Kidney (tissue), 22 donors: ENCODE measurements at places on chromosomes 1 and 21. TPM values are rescaled to one million over a fixed set of nuclear protein-coding genes. Genes with fewer than 3 reads are reported as not detected.

The SETSIP gene
- not detected for total RNA-seq

The TSTD1 gene
- 74.5 TPM for total RNA-seq

The LCE2A gene
- total RNA-seq: not detected

The TSACC gene
- not detected for total RNA-seq

The SPATA46 gene
- not detected for total RNA-seq

The CCDC17 gene
- 3.0 TPM for total RNA-seq

The CHIA gene
- not detected for total RNA-seq

The AMY2A gene
- not detected for total RNA-seq

The CXADR gene
- total RNA-seq: 34.4 TPM

The SLC6A17 gene
- 2.3 TPM for total RNA-seq

The NBPF6 gene
- total RNA-seq: not detected

The LYPD8 gene
- 3.2 TPM for total RNA-seq

The VHLL gene
- not detected for total RNA-seq

The ELF3 gene
- total RNA-seq: 400 TPM

The HCRTR1 gene
- 0.35 TPM for total RNA-seq

The PROX1 gene
- 6.6 TPM for total RNA-seq

The DNASE2B gene
- total RNA-seq: not detected

The SVBP gene
- total RNA-seq: 15.5 TPM

The LMX1A gene
- not detected for total RNA-seq
